Thoracic aorta (tissue), 2 donors: ENCODE measurements at places on chromosomes 7 and 10.

- no peak for DNase-seq
Measured at GRCh38 chr7:105674200-105674920, 93.1 kb upstream of the EFCAB10 start.

GRCh38 chr10:51109801-51110533 is 35.7 kb downstream of the PRKG1 start:
- DNase-seq: no peak

GRCh38 chr7:91557789-91558404 is 293.7 kb downstream of the FZD1 start:
- no peak for DNase-seq

DNA sequence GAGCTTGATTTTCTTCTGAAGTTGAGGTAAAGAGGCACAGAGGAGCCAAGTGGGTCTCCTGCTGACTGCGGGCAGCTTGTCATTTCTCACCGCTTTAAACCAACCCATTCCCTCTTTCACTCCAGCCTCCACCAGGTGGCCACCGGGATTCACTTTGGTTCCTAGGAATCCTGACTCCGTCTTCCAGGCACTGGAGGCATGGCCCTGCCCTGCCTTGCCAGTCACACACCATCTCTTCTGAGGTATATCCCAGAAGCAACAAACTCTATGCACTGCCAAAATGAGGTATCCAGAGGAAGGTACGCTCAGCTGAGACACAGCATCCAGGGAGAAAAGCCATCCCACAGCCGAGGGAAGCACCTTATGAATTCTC is 280.8 kb downstream of the TNS3 start:
- DNase-seq: no peak

DNA sequence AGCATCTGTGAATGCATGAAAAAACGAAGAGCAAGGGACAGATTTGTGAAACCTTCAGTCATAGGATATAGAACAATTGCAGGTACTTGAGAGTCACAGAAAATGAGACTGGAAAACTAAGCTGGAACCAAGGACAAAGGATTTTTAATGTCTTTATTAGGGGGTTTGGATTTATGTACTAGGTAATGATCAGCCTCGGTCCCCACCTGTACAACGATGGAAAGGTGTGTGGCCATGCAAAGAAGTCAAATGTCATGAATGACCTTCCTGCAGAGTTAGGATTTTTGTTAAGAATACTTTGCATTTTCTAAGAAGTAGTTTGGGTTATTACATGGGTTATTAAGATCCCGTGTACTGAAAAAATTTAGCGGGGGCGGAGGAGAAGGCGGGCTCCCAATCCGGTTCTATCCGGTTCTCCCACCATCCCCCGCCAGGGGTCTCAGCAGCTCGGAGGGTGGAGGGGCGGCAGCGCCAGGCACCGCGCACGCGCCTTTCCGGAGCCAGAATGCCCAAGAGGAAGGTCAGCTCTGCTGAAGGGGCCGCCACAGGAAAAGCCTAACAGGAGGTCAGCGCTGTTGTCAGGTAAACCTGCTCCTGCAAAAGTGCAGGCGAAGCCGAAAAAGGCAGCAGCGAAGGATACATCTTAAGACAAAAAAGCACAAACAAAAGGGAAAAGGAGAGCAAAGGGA is 327.5 kb upstream of the PLXDC2 start:
- DNase-seq: no peak

DNA sequence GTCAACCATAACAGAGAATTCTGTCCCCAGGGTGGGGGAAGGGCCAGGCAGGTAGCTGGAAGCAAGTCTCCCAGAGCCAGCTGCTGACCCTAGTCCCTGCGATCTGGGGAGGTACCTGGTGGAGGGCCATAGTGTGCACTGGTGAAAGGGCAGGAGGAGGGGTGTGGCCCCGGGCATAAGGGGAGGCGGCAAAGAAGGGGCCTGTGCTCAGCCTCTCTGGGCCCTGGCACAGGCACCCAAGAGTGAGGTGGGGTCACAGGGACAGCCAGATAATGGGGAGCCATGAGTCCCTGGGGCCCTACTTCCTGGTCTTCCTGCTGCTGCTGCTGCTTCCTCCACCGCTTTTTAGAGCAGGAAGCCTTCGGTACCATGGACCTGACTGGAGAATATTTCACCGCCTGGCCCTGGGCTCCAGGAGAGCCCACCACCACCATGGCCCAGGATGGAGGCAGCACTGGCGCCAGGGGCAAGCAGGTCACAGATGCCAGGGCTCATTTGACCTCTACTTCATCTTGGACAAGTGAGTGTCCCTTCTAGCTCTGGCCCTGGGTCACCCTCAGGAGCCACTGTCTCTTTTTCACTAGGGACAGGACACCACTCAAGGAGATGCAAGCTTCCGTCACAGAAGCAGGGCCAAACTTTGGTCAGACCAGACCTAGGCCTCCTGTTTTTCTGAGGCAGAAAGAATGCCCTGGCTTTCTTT is at the start of gene ANTXRL:
ANTXRL (plus strand) TSS at position 7 of the 703 bp plus-strand sequence; CDS start at position 273, 266 bp downstream.
- DNase-seq: no peak

DNA sequence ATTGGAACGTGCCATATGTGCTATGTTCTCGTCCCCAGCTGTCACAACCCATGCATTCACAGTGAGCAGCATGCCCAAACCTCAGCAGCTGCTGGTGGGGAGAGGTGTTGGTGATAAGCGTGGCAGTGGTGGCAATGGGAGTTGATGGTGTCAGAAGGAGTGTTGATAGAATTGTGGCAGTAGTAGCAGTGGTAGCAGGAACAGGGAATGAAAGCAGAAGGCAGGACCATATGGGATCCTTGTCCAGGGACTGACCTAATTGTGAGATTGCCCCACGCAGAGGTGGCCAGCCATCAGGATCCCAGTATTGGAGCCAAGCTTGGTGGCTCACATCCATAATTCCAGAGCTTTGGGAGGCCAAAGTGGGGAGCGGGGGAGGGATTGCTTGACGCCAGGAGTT is 276.3 kb downstream of the GALNT17 start:
- no peak for DNase-seq

DNA sequence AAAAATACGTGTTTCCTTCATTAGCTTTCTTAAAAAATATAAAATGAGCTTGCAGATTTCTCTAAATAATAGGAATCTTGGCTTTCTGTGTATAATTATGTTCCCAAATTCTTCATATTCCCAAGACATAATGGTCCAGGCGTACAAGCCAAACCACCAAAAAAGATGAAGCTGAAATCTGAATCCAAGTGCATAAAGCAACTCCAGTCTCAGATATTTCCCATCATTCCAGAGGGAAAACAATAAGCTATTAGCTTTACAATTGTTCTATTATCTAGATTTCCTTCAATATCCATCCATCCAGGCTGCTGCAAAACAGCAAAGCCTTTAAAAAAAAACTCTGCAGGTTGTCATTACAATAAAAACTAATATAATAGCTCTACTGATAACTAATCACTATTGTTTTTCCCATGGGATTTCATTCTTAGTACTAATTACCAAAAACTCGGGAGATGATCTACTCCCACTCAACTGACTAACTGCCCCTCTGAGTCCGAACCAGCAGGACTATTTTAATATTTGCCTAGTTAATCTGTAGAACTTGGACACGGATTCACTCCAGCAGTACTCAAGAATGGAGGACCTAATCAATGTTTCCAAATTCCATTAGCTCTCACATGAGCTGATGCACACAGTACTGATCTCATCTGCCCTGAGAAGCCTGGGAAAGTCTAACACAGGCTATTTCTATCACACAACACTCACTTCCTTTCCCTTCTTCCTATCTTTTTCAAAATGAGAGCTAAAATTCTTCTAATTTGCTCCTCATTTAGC is 108.9 kb upstream of the ASAH2 start:
- DNase-seq: no peak

- DNase-seq: no peak
Measured at GRCh38 chr10:28838908-28839307, 161.6 kb downstream of the BAMBI start.

DNA sequence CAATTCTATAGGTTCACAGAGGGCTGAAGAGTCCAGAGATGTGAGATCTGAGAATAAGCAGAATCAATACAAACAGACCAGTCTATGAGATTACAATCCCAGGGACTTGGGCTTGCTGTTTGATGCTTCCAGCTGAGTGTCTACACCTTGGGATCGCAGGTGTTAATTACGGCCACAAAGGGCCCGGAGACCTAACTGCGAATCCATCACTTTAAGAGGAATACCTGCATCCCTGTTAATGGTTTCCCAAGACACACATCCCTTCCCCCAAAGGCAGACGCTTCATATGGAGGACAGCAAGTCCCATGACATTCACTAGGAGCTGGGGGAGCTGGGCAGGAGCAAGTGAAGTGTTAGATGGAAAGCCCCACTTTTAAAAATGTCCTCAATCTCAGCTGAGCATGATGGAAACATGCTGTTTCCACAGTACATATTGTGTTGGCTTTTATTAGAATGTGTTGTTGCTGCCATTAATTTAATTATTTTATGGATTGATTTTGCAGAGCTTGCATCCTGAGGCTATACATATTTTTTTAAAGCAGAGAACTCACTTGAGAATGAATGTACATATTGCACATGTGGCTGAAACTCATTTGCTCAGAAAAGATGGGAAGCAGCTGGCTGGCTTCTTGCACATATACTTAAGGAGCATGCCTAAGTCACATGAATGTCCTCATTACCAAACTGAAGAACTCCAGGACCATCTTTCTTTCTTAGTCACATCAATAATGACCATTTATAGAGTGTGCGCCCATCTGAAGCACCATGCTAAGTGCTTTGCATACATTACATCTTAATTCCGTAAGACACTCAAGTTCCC is 151.3 kb downstream of the NEBL start:
- DNase-seq: no peak

DNA sequence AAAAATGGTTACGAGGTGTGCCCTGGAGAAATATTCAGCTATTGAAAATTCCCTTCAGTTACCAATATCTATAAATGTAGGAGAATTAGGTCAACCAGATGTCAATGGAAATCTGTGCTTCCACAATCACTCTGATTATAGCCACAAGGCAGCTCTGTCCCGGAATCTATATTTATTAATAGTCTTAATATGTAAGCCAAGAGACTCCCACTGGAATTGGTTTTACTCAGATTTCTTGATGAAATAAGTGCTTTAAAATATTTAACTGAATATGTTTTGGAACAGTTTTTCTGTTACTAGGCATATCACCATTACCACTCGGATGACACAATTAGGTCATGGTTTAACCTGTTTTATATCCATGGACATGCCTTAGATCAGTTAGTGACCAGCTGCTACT is 169.6 kb downstream of the POM121L12 start:
- DNase-seq: no peak

DNA sequence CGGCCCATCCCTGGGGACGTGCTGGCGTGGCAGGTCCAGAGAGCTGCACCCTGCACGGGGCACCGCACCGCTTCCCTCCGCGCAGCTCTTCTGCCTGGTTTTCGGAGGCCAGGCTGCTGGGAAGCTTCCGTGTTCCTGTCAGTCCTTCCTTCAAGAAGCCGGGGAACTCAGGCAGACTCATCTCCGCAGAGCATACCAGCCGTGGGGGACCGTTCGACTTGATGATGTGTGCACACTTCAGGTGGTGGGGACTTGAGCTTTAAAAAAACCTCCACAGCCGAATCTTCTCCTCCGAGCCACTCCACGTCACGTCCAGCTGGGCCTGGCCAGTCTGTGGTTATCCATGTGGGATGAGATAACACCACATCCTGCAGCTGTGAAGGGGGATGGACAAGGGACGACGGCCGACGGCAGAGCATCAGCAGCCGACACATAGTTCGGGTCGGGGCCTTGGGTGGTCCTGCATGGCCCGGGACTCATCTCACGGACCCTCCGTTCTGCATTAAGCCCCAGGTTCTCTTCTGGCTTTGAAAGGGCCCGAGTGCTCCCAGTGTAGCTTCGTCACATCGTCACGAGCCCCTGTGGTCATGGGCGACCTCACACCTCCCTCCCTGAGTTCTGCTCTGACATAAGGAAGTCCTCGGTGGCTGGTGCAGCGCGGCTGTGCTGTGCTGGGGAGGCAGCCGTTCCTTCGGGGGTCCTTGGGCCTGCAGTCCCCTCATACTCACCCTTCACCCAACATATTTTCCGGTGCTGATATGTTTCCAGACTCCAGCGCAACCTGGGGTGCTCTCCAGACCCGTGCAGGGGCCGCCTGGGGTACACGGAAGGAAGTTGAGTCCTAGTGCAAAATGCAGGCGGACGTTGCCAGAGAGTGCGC is 4.5 kb upstream of the BHLHA15 start:
- no peak for DNase-seq

- DNase-seq: no peak
Measured at GRCh38 chr7:19312416-19312815, 167.2 kb upstream of the FERD3L start.

GRCh38 chr10:68133523-68133922 is 24.2 kb downstream of the MYPN start:
- no peak for DNase-seq

DNA sequence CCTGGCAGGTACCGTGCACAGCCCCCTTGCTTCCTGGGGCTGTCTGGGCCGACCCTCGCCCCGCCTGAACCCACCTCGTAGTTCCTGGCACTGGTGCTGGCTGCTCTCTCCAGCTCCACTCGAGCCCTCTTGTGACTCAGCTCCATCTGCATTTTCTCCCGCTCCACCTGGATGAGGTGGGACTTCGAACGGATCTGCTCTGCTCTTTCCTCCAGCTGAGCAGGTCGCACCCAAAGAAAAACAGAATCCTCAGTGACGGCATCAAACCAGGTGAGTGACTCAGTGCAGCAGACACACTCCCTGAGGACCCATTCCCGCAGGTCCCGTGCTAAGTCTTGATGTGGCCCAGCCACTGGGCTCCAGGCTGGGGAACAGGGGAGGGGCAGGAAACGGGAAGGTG is 7.4 kb downstream of the MAD1L1 start:
- DNase-seq: no peak

DNA sequence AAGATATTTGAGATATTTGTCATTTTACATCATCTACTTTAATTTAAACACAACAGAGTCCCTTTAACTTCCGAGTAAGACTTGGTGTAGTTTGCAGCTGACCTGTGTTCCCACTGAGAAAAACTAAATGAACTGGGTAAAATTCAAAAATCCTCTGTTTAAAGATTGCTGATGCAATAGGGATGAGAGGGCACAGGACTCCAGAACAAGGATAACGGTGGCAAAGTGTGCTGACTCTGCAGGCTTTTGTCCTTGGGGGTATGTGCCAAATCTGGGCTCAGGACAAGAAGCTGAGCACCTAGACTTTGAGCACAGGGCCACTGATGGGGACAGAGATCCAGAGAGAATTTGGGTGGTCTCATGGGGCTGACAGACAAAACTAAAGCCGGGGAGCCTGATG is 156.8 kb downstream of the CCDC71L start:
- no peak for DNase-seq

- DNase-seq: no peak
Measured at GRCh38 chr7:104984585-104985258, 29.3 kb upstream of the KMT2E start.

DNA sequence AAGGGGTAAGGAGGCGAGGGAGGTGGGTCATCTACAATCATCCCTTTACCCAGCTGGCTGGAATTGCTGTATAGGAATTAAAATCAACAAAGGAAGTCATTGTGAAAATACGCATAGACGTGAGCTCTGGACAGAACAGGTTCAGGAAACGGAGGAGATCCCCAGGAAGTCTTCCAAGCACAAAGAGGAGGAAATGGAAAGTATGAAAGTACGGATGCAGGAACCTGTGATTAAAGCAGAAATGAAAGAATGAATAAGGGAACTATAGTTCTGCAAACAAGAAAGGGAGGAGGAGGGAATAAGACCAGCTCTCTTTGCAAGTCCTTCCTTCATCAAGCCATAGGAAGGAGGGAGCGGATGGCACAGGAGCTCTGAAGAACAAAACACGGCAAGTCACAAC is 61.8 kb downstream of the PYROXD2 start:
- no peak for DNase-seq
